Mesenteric fat pad (tissue), 1 donor: ENCODE measurements at places on chromosomes 1 and 21. TPM values are rescaled to one million over a fixed set of nuclear protein-coding genes. Genes with fewer than 3 reads are reported as not detected.

DNA sequence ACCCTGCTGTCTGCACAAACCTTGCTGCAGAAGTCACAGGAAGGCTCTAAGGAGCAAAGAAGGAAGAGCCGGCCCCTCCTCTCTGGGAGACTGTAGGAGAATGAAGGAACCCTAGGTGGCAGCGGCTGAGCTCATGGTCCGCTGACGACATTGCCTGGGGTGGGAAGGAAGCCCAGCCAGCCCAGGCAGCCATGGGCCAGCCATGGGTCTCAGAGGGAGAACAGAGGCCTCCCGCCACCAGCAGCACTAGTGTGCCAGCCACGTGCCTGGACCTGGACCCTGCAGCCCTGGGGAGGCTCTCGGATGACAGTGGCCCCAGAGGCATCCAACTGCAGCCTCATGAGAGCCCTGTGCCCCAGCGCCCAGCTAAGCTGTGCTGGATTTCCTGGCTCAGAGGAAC lies 49.2 kb upstream of the POFUT2 start:
- no peak for DNase-seq

GRCh38 chr1:203043830-203044545 lies 17.7 kb downstream of the PPFIA4 start:
- DNase-seq = no peak

DNA sequence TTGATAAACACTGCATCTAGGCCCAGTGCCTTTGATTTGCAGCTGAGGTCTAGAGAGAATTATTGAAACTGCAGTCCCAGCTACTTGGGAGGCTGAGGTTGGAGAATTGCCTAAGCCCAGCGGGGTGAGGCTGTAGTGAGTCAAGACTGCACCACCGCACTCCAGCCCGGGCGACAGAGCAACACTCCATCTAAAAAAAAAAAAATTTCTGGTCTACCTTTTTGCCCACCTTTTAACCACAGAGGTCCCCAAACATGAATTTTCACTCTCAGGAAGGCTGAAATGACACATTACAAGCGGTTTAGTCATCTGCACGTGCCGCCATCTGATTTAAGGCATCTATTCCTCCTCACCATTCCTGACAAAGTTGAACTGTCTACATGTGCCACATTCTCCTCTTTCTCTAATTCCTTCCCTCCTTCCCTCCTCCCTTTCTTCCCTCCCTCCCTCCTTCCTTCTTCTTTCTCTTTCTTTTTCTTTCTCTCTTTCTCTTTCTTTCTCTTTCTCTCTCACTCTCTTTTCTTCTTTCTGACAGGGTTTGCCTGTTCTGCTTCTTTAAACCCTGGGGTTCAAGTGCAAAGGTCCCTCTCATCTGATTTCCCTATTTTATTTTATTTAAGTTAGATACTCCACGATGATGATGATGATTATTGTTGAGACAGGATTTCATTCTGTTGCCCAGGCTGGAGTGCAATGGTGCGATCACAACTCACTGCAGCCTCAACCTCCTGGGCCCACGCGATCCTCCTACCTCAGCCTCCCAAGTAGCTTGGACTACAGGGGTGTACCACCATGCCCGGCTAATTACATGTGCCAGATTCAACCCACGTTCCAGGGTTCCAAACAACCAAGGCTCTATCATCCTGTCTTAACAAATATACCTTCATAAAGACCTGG lies 3.0 kb upstream of the SOD1 start:
- no peak for DNase-seq

GRCh38 chr1:230073371-230074035 lies 6.5 kb downstream of the GALNT2 start:
- no peak for DNase-seq

DNA sequence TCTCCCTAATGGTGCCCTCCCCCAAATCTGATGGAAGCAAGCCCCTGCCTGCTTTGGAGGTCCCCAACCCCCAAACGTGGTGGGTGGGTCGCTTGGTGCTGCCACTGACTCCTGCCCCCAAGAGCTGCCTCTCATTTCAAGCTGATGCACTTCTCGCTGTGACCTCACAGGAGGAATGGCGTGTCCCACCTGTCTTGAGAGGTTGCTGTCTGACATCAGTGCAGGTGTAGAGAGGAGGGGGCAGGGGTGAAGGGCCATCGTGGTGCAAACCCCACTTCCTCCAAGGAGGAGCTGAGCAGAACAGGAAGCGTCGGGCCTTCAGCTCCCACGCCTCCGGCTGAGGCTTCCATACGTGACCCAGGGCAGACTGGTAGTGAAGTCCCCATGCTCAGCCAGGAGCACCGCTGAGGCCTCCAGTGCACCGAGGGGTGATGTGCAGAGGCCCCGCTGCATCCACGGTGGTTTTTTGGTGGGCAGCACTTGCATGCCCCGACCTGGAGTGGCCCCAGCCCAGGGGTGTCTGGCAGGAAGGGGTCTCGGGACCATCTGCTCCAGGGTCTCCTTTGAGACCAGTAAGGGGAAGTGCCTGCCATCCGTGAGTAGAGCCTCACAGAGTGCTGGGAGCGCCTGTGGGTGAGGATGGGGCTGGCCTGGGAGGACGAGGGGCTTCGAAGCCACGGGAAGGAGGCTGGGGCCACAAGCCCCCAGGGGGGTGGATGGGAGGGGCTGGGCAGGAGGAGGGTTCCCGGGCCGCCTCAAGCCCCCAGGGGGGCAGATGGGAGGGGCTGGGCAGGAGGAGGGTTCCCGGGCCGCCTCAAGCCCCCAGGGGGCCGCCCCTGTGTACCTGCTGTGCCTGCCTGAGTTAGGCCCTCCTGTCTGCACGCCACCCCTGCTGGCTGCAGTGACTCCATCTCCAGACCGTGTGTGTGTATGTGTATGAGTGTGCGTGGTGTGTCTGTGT lies 39.8 kb downstream of the WDR4 start:
- DNase-seq = peak; percentile 74

DNA sequence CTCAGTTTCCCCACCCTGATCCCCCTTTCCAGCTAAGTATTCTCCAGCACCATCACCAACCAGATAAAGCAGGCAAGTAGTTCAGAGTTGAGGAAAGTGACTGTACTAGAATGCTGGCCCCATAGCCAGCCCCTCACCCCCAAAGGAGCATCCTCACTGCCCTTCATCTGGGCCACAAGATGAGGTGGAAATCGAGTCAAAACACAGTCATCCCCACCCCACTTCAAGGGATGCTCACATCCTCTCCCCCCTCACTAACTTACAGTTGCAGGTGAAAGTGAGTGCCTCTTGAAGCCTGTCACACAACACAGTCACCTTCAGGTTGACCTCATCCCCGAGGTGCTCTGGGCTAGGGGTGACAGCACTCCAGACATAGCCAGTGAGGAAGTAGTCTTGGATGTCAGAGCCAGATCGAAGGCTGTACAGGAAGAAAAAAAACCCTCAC lies 30.4 kb downstream of the PIK3C2B start:
- DNase-seq = no peak

GRCh38 chr1:21184276-21184675 lies 7.6 kb upstream of the EIF4G3 start:
- DNase-seq = no peak

MROH9 gene
- not detected for total RNA-seq

DNA sequence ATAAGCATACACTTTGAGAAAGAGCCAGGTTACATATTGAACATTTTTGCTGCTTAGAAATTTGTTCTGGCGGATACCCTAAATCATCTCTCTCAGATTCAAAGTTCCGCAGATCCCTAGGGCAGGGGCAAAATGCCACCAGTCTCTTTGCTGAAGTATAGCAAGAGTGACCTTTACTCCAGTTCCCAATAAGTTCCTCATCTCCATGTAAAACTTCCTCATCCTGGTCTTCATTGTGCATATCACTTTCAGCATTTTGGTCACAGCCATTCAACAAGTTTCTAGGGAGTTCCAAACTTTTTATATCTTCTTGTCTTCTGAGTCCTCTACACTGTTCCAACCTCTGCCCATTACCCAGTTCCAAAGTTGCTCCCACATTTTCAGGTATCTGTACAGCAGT lies 23.3 kb upstream of the LYPD8 start:
- DNase-seq = no peak

NBPF6 gene
- total RNA-seq = not detected

DNA sequence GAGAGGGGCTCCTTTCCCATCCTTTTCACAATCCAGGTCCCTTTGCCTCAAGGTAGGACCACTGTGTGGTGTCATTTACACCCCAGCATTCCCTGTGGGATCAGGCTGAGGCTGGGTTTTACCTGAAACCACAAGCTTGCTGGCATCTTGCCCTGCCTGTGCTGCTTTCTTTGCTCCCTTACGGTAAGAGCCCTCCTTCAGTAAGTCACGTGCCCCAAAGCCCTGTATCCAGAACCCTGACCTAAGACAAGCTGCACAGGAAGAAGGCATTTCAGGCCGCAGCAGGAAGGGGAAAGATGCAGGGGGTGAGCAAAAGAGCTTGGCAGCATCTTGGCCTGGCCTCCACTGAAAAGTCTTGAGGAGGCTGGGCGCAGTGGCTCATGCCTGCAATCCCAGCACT lies 58.4 kb downstream of the KLHDC7A start:
- peak; percentile 71 for DNase-seq

GRCh38 chr1:21963477-21964217 lies 13.2 kb upstream of the CELA3B start:
- DNase-seq = no peak

DNA sequence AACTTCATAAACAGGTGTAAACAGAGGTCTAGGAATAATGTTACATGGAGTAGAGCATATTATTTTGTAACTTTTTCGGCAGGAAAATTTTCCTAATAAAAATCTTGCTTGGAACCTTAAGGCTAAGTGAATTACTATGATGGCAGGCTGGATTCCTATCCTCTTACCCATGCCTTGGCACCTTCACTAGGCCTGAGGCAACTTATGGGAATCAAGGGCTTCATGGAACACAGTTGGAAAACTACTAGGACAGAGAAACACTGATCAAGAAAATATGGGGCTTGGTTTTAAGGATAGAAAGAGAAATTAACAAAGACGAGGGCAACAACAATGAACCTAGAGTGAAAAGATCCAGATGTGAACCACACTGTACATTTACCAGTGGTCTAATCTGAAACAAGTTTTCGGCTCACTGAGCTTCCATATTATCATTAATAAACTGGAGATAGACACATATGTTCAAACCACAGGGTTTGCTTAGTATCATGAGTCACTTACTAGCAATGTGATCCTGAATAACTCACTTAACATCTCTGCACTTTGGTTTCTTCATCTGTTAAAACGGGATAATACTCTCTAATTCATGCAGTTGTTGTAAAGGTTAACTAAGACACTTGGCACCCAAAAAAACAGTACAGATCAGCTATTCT lies 68.5 kb downstream of the GPATCH2 start:
- DNase-seq = no peak

DNA sequence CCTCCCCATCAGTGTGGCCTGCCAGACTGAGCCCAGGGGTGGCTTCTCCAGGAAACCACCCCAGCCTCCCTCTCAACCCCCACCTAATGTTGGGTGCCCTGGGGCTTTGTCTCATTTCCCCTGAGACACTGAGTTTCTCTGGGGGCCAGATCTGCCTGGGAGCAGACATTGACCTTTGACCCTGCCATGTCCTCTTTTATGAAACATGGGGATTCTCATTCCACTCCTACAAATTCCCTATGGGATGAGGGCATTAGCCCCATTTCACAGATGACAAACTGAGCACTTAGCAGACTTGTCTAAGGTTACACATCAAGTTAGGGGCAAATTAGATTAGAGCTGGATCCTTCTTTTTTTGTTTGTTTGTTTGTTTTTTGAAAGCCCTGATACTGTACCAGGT lies 24.1 kb downstream of the RHBG start:
- DNase-seq = no peak

KIF26B gene
- 0.32 TPM for total RNA-seq

GRCh38 chr1:100713626-100714025 lies 5.9 kb upstream of the VCAM1 start:
- no peak for DNase-seq

GRCh38 chr1:40818264-40818961 lies 34.8 kb downstream of the KCNQ4 start:
- no peak for DNase-seq

CR1L gene
- 0.71 TPM for total RNA-seq

CFHR5 gene
- not detected for total RNA-seq

PPM1J gene
- 0.61 TPM for total RNA-seq

DNA sequence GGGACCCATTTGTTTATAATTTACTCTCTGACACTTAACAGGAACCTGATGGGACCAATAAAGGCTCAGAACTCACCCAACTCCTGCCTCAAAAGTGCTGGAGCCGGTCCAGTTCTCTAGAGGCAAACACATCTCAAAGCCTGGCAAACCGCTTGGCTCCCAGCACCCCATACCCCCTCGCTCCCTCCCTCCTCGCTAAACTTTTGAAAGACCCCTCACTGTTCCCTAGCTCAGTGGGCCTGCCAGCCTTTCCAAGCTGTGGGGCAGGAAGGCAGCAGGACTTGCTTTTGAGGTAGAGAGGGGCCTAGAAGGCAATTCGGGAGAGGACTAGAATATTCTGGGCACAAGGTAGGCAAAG lies 40.2 kb downstream of the PAX7 start:
- no peak for DNase-seq

- DNase-seq = no peak
Measured at GRCh38 chr1:36728846-36729245, 246.1 kb upstream of the CSF3R start.

GRCh38 chr1:217569021-217569420 lies 61.9 kb downstream of the GPATCH2 start:
- no peak for DNase-seq

DNA sequence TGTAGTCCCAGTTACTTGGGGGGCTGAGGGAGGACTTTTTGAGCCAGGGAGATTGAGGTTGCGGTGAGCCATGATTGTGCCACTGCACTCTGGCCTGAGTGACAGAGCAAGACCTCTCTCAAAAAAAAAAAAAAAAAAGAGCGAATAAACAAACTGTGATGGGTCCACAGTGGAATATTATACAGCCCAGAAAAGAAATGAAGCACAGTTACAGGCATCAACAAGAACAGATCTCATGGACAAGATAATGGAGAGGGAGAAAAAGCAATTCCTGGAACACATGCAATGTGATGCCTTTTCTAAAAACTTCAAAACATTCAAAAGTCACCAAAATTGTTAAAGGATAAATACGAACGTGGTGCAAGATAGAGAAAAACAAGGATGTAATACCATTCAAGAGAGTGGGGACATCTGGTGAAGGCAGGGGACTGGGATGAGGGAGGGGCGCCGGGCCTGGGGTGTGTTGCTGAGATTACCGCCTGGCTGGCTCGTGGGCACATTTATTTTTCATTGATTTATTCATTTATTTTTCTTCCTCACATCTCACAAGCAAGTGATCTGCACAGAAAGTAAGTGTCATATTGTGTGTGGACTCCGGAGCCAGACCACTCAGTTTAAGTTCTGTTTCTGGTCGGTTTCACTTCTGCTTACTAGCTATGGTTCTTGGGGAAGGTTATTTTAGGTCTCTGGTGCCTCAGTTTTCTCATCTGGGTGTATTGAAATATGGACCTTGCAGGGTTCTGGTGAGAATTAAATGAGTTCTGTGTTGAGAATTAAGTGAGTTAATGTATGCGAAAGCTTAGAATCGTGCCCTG lies 30.1 kb downstream of the ABCG1 start:
- no peak for DNase-seq

DNA sequence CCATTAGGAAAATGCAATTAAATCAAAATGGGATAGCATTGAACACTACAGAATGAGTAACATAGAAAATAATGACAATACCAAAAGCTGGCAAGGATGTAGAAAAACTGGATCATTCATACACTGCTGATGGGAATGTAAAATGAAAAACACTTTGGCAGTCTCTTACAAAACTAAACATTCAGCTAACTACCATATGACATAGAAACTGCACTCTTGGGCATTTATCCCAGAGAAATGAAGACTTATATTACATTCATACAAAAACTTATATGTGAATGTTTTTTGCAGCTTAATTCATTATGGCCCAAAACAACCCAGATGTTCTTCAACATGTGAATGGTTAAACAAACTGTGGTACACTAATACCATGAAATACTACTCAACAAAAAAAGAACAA lies 66.4 kb downstream of the ANKRD13C start:
- no peak for DNase-seq
